ENCODE measurements at places on chromosomes 6 and 20.

- DNase-seq, result no peak
Measured at GRCh38 chr6:3283241-3283640, 24.5 kb downstream of the PSMG4 start.

DNA sequence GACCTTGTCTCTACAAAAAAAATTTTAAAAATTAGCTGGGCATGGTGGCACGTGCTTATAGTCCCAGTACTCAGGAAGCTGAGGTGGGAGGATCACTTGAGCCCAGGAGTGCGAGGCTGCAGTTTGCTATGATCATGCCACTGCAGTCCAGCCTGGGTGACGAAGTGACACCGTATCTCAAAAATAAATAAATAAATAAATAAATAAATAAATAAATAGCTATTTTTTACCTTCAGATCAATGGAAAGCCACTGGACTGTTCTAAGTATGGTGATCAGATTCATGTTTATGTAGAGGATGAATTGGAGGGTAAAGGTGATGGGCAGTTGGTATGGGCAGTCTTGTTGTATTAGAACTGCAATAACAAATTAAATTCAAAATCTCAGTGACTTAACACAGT, 24.0 kb downstream of the DSTN start:
- DNase-seq, result no peak

DNA sequence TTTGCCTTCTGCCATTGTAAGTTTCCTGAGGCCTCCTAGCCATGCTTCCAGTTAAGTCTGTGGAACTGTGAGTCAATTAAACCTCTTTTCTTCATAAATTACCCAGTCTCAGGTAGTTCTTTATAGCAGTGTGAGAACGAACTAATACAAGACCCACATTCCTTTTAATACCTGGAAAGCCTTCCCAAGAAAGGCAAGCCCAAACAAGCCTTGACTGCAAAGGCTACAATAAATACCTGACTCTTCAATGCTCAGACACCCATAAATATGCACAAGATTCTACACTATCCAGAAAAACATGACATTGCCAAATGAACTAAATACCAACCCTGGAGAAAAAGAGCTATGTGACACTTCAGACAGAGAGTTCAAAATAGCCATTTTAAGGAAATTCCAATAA, 338.8 kb downstream of the HAO1 start:
- DNase-seq, result no peak

GRCh38 chr6:31197559-31198305, 27.2 kb upstream of the POU5F1 start:
- DNase-seq, result no peak

DNA sequence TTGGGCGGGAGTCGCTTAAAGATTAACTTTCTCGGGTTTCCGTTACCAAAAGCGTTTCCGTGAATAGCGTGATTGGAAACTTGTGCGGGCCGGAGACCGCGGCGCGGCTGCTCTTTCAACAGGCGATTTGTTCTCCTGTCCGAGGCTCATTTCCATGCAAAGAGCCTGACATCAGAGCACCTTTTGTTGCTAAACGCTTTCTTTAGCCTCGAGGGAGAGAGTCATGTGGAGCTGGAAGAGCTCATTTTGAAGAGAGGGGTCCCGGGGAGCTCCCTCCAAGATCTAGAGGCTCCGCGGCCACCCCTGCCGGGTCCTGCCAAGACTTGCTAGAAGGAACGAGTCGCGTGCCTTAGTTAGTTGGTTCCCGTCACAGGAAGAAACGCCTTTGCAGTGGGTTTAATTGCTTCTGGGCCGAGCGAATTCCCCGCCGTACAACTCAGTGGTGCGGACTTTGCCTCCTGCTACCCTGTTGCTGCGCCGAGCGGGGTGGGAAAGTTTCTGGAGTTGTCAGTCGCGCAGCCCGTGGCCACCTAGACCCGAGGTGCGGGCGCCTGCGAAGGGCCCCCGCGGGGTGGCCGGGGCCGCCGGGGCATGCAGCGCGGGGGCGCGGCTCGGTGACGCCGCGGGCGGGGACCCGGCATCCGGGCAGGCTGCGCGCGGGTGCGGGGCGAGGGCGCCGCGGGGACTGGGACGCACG, at the start of gene SASH1:
TSS of gene SASH1 (plus strand) at position 489 of the 697 bp plus-strand sequence. CDS start 230 bp downstream, outside the sequence.
- no peak for DNase-seq

- DNase-seq, result no peak
Measured at GRCh38 chr6:100382031-100382430, 82.7 kb downstream of the SIM1 start.

GRCh38 chr20:56855708-56856107, 226.6 kb downstream of the TFAP2C start:
- no peak for DNase-seq

DNA sequence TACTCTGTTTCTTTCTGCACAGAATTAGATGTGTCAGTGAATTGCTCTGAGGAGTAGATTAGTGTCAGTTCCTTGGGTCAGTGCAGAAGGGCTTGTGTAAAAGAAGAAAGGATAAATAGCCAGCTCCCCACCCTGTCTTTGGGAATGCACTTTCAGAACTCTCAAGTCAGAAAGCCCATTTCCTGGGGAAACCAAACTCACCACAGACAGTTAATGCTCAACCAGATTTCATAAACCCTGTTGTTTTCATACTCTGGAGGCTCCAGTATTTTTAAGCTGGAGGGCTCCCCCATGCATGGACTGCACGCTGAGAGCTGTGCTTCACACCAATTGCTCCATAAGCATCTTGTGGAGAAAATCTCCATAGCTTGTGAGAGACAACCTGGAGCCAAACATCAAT, 449.7 kb downstream of the CDH26 start:
- DNase-seq, result no peak

- DNase-seq, result no peak
Measured at GRCh38 chr6:158758941-158759479, 60.2 kb downstream of the EZR start.

- DNase-seq, result no peak
Measured at GRCh38 chr20:35181731-35182130, 9.9 kb downstream of the PROCR start.

GRCh38 chr20:14955399-14955798, 618.0 kb upstream of the FLRT3 start:
- no peak for DNase-seq

- DNase-seq, result no peak
Measured at GRCh38 chr6:40359808-40360207, 227.4 kb downstream of the LRFN2 start.

DNA sequence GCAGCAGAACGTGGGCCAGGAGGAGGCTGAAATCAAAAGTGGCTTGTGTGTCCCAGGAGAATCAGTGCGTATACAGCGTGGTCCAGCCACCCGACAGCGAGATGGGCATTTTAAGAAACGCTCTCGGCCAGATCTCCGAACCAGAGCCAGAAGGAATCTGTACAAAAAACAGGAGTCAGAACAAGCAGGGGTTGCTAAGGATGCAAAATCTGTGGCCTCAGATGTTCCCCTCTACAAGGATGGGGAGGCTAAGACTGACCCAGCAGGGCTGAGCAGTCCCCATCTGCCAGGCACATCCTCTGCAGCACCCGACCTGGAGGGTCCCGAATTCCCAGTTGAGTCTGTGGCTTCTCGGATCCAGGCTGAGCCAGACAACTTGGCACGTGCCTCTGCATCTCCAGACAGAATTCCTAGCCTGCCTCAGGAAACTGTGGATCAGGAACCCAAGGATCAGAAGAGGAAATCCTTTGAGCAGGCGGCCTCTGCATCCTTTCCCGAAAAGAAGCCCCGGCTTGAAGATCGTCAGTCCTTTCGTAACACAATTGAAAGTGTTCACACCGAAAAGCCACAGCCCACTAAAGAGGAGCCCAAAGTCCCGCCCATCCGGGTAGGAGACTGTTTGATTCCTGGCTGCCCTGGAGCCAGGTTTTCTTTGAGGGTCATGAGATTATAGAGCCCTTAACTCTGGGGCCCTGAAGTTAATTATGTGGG, 75.3 kb downstream of the ASXL1 start:
- DNase-seq, result no peak

DNA sequence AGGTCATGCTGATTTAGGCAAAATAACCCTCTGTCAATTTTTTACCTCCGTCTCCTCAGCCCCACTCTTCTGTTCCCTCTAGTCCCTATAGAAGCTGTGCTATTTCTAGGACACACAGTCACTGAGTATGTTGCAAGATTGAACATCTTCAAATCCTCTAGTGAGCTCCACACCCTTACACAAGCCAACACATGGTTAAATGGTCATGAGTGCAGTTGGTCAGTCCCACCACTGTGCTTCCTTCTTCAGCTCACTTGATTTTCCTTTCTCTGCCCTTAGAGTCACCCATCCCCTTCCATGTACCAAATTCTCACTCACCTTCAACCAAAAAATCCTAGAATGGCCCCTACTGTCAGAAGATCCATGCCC, 48.2 kb upstream of the F13A1 start:
- DNase-seq, result no peak

- no peak for DNase-seq
Measured at GRCh38 chr6:47715782-47716181, 17.4 kb downstream of the ADGRF4 start.

- DNase-seq, result no peak
Measured at GRCh38 chr6:16153211-16153820, 24.4 kb downstream of the MYLIP start.

DNA sequence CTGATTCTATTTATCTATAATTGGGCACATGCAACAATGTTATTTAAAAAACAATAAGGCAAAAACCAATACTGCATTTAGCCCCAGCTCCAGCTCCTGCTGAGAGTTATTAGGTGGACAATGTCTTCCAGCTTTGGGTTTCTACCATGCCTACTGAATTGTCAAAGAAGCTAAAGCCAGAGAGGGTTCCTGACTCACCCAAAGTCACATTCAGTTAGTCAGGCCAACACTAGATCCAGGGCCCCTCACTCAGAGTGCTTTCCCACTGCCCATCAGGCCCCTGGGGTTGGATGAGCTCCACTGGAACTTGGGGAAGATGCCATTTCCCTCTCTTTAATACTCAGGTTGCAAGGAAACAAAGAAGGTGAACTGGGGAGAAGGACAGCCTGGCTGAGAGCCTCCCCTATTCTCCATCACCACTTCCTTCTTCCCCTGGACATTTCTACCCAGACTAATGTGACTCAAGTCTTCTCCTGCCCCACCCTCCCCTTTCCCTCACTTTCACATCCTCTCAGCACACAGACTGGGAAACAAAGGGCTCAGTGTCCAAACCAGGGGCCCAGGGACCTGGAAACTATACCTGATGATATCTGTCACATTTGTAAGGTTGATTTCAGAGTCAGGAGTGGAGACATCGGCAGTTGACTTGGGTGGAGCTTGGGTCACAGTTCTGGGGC, 6.0 kb downstream of the TREM1 start:
- DNase-seq, result no peak

- DNase-seq, result no peak
Measured at GRCh38 chr20:56273491-56273890, 25.0 kb downstream of the MC3R start.

GRCh38 chr6:3887150-3887700, 38.1 kb downstream of the FAM50B start:
- no peak for DNase-seq

- no peak for DNase-seq
Measured at GRCh38 chr6:72271531-72271930, 350.3 kb upstream of the KCNQ5 start.

DNA sequence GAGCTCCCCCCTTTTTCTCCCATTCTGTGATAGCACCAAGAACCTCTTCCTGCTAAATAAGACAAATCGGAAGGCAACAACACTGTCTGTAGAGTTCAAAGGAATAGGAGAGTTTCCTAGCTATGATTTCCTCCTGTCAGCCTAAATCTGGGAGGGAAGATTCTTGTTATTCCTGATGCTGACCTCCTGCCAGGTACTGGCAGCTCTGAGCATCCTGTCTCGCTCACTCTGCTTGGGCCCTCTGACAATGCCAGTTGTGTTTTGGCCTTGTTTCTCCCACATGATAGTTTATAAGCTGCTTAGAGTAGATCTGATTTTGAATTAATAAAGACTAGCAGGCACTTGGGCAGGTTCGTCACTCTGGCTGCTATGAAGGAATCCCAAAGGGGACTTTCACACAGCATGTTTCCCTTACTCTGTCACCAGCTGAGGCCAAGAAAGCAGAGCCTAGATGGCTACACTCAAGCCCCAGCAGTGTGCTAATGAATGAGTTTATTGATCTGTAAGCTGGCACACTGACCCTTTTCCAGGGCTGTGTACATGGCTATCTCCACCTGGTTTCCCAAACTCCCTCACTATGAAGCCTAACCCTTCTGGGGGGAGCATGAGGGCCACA, 52.3 kb downstream of the UQCC1 start:
- no peak for DNase-seq

DNA sequence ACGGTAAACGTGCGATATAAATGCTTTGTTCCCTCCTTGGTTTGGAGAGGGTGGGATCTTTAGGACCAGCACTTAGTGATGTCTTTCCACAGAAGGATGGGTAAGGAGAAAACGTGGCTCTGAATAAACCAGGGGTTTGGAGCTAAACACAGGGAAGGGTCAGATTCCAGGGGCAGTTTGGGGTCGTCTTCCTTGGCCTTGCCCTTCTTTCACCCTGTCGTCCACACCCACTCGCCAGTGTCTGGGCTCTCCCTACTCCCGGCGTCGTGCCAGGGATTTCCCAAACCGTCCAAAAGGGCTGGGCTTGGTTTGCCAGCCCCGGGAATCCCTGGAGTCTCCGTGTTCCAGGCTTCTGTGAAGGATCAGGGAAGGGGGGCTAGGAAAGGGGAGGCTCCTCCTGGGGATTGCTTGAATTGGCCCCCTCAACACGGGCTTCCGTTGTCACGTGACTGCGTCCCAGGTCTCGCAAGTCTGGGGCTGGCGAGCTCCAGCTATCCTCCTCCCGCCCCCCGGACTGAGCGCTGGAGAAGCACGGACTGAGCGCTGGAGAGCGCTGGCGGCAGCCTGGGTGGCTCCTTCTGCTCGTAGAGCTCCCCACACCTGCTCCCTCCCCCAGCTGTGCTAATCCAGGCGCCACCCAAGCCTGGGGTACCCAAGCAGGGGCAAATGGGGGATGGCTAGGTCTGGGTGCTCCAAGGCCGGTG, 9.4 kb upstream of the ARMC12 start:
- no peak for DNase-seq

DNA sequence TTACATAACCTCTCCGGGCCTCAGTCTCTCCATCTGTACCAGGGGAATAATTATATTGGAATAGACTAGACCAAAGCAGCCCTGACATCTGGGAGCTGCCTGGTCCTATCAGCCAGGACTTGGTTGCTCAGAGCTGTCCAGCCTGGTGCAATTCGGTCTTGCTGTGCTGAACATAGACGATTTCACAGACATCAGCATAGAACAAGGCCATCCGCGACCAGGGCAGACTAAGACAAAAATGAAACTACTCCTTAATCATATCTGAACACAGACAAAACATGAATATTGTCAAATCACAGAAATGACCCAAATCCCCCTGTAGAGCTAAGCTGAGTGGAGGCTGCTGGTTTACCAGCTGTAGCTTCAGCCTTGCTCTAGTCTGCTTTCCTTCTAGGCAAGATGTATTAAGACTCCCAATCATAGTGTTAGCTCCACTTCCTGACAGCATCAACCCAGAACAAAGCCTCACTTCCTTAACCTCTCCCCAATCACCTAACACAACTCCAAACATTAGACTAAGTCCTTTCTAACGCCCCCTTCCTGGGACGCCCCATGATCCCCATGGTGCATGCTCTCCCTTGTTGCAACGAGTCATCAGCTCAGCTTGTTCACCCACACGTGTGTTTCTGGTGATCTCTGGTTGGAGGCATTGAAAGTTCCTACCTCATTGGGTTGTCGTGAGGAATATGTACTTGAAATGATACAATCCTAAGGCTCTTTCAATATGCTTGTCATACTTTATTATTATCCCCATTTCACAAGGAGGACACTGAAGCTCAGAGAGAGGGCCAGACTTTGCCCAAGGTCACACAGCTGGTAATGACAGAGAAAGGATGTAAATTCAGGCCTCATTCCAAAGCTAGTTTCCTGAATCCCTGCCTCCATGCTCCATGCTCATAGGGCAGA, 3.5 kb upstream of the MAPK13 start:
- no peak for DNase-seq

Measured in fibroblast of skin of left biceps (primary cell).